HS-5 (cell line): ENCODE measurements at places on chromosomes 7 and 10.

- no peak for DNase-seq
These were observed 94.2 kb upstream of the IGFBP3 start for GRCh38 chr7:46015107-46015868.

GRCh38 chr7:148972375-148972774 is 55.9 kb downstream of the PDIA4 start:
- DNase-seq = no peak

- peak; percentile 64 for DNase-seq
These were observed 44.5 kb downstream of the ICA1 start for GRCh38 chr7:8217200-8218068.

- DNase-seq = no peak
These were observed 50.1 kb downstream of the PLEKHS1 start for GRCh38 chr10:113801569-113801968.

GRCh38 chr10:97704341-97704740 is 9.2 kb upstream of the MARVELD1 start:
- no peak for DNase-seq

- no peak for DNase-seq
These were observed 155.2 kb upstream of the BMPER start for GRCh38 chr7:33750177-33750576.
